ENCODE measurements at places on chromosomes 3 and 15.
A peak's percentile ranks its signal among the peaks of the same experiment; 100 is the strongest.

DNA sequence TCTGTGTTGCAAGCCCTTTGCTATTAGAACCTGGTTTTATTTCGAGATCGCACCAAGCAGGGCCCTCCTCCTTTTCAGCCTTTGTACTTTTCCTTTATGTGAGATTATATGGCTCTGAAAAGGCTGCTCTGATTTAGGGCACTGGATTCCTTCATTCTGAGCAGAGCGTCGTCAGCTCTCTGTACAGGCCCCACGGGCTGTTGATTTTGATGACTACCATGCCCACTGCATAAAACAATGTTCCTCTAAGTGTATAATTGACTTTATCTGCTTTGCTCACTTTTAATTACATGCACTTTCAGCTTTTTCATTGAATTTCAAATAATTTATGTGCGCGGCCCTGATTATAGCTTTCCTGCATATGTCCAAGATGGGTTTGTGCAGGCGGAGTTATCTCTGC lies 4.4 kb upstream of the PSMD6 start:
- no peak for DNase-seq

- no peak for DNase-seq
These were observed 92.4 kb upstream of the WNT5A start for GRCh38 chr3:55579496-55579895.

DNA sequence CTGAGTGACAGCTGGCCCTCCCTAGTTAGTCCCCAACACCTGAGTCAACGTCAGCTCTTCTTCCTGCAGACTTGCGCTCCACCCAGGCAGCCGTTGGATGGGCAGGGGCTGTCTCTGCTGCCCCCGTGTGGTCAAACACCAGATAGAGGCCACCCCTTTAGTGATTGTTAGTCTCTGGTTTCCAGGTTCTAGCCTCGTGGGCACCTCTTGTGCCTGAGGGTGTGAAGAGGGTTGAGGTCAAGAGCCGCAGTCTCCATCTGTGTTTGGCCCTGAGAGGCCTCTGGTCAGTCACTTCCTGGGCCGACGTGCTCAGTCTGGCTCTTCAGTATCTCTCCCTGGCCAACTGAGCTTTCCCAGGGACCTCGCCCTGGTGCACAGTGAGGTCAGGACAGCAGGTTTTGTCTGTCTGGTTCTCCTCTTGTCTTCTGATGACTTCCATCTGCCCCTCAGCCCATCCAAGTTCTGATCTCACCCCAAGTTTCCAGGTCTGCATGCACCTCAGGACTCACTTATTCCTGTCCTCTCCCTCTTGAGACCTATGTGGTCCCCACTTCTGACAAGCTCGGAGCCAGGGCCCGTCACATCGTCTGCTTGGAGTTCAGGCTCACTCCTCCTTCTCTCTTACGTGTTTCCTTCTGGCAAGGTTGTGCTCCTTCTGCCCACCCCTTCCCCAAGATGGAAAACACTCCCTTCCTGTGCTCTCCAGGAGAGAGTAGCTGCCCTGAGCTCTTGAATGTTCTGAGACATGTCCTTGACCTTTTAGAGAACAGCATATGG lies 20.9 kb downstream of the CD276 start:
- no peak for DNase-seq

- DNase-seq: no peak
These were observed 18.7 kb upstream of the PTPN9 start for GRCh38 chr15:75597667-75598341.

DNA sequence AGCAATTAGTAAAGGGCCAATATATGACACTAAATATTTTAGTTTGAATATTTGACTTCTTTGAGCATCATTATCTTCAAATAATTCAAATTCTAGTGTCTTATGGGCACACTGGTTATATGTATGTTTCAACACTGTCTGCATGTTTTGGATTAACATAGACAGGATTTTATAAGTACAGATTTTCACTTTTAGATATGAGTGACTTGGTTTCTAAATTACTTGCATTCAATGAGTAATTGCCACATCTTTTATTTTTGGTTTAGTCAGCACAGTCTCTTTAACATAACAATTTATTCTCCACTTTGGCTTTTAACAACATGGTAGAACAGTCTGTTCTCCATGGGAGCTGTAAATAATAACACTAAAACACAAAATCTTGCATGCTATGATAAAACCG lies 674.8 kb downstream of the TBL1XR1 start:
- no peak for DNase-seq

GRCh38 chr3:99780749-99781148 lies 36.9 kb upstream of the CMSS1 start:
- DNase-seq: no peak

GRCh38 chr15:72915843-72916242 lies 132.3 kb upstream of the ADPGK start:
- DNase-seq: no peak

DNA sequence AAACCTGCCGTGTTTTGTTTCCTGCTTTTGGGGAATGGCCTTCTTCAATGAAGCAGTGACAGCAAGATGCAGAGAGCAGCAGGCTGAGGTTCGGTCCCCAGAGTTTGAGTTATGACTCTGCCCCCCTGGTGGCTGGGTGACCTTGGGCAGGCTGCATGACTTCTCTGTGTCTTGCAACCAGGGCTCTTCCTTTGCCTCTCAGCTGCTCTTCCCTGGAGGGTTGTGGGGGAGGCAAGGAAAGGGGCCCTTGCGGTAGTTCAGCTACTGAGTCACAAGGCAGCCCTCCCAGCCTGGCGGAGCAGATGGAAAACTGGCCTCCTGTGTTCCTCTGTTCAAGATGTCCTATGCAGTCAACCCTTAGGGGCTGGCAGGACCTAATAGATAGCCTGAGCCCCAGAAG lies 17.1 kb downstream of the CTXND1 start:
- DNase-seq: no peak

DNA sequence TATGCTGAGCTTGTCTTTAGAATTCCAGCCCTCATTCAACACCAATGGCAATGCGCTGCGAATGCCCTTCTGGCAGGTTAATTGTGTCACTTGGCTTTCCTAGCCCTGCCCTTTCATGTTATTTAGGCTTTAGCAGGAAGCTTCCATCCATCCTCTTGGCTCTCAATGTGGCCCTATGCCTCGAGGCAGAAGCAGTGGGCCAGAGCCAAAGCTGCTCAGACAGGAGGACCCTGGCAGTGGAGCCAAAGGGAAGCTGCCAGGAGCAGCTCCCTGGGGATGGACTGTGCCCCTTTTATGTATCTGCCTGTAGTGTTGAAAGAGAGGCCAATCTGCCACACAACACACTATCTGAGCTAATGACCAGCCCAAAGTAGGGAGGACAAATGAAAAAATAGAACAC lies 376.4 kb downstream of the CTNNB1 start:
- DNase-seq: no peak

DNA sequence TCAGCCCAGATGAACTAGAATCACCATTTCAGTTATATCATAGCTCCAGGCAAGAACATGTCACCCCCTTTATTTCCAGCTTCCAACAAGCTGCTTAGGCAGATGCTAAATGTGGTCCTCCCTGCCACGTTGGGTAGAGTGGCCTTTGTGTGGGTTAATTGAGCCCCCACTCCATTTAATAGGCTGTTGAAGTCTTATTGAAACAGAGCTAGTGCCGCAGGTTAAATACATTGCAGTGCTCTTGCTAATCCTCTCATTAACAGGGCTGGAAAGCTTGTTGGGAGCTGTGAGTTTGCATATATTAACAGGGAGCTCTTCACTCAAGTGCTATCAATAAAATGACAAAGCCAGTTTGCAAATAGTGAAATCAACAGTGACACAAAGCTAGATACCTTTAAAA lies 248.4 kb upstream of the CMC1 start:
- DNase-seq: no peak

- no peak for DNase-seq
These were observed 557.3 kb downstream of the FGF12 start for GRCh38 chr3:192170031-192170430.

- DNase-seq: no peak
These were observed 26.4 kb upstream of the TSPAN3 start for GRCh38 chr15:77097248-77097721.

- peak; percentile 35 for DNase-seq
These were observed 109.8 kb downstream of the PPP2R3A start for GRCh38 chr3:136075218-136075808.

GRCh38 chr3:128879991-128880390 lies 571 bp downstream of the ACAD9 start:
- DNase-seq: no peak

DNA sequence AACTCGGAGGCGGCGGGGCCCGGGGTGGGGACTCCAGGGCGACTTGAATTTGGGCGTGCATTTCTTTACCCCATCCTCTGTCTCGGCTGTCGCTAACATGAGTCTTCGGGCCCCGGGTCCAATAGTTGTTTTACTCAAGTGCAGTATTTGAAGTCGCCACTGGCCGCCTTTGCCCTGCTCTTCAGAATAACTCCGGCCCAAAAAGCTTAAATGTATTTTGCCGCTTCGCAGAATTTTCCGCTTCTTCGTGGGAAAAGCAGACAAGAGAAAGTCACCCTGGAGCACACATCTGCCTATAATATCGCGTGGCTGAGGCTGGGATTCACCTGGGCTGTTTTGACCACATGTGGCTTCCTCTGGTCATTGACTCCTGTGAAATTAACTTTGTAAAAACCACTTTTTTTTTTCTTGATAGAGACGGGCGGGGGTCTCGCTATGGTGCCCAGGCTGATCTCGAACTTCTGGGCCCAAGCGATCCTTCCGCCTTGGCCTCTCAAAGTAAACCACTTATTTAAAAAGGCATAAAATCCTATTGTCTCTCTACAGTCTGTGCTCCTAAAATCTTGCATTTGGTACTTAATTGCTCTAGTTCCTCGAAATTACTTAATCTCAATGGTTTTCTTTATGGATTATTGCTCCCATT lies 676 bp downstream of the CNOT10 start:
- DNase-seq: no peak

DNA sequence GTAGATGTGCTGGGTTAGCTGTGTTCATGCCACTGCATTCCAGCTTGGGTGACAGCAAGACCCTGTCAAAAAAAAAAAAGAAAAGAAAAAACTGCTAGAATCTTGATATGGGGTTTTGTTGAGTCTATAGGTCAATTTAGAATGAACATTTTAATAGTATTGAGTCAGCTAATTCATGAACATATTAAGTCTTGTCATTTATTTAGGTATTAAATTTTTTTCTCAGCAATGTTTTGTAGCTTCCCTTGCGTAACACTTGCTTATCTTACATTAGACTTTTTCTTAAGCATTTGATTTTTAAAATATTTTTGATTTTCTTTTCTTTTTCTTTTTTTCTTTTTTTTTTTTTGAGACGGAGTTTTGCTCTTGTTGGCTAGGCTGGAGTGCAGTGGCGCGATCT lies 60.7 kb upstream of the GOLGA6B start:
- DNase-seq: no peak

DNA sequence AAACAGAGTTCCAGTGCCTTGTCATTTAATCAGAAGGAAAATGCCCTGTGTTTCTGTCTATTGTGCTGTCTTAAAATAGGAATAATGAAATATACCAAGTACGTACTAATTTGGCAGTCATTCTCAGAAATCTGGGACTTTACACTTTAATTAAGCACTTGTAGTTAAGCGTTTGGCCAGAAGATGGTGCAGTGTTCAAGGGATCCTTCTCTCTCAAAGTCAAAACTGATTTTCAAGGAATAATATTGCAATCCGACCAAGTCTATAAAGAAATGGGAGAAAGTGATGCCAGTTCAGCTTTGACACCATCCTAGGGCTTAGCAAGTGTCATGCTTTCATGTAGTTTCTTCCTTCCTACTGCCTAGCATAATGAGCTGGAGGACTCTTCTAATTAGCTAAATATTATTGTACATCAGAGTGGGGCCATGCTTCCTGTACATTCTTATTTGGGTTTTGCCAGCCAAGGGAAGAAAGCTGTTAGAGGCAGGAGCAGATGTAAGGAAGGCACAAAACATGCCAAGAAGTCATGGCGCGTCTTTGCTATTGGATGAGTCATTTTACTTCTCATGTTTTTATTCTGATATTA lies 64.8 kb downstream of the SAMMSON start:
- no peak for DNase-seq

DNA sequence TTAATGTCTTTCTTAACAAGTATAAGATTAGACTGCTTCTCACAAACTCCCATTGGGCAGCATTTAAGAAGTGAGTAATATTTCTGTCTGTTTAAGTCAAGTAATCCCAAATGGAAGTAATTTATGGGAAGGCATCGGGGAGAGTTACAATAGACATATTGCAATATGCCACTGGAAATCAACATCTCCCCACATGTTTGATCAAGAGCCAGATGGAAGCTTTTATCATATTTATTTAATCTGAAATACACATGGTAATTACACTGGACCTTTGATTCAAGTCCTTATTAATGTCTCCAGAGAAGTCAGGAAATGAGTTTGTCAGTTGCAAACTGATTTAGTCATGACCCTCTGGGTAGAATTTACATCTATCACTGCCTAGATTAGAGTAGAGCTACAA lies 943.8 kb downstream of the VGLL3 start:
- DNase-seq: no peak

- no peak for DNase-seq
These were observed 75.8 kb downstream of the B3GNT5 start for GRCh38 chr3:183328823-183329222.

GRCh38 chr15:88693191-88693590 lies 54.4 kb downstream of the ISG20 start:
- no peak for DNase-seq

DNA sequence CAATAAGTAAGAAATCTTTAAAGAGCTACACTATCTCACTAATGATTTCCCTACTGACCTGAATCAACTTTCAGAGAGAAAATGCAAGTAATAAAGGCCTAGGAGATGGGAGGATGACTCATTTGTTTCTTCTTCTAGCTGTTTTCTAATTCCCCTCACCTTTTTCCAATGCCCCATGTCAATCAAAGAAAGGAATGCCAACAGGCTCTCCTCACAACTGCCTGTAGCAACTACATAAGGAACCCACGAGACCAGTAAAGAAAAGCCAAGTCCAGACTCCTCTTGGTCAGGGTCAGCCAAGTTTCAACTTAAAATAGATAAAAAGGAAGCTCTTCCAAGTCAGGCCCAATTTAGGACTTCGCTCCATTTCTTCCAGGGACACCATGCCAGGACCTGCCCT lies 201.9 kb downstream of the TNIK start:
- DNase-seq: no peak

DNA sequence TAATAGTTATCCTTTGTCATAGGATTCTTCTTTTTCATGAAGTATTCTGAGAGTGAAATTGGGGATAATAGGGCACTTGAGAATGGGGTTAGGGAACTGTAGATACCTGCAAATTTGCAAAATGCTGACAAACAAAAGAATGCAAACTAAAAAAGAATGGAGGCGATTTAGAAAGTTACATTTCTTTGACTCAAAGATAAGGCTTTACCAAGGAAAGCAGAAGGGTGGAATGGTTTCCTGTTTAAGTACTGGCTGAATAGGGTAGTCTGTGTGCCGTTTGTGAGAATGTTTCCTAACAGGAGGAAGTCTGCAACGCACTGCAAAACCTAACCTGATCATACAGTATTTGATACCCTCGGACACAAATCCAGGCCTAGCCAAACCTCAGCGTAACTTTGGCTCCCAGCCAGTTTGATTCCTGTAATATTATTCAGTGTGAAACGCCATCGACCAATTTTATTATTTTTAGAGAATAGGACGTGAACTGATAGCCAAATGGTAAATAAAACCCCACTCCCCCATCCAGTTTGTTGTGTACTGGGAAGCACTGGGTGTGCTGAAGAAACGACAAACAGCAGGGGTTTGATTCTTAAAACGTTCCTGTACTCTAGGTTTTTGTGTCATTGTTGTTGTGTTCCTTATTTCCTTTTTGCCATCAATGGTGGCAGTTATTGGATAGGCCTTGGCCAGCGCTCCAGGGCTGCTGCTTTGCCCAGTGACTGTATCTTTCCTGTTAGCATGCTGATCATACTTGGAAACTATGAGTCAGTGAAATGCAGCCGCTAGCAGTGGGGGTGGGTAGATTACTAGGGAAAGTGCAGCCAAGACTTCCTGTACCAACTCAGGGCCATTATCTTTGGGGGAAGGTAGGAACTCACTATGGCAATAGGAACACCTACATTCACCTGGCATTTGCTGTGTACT lies 148.0 kb upstream of the TBL1XR1 start:
- peak; percentile 50 for DNase-seq
